ENCODE measurements at places on chromosomes 11 and 22. TPM values are rescaled to one million over a fixed set of nuclear protein-coding genes. Genes with fewer than 3 reads are reported as not detected.

The CREBZF gene
- 36.6 TPM for total RNA-seq

The KCNJ1 gene
- under 0.01 TPM for total RNA-seq

The XKR3 gene
- total RNA-seq = not detected

The VEGFB gene
- 22.1 TPM for total RNA-seq

The OR8G5 gene
- not detected for total RNA-seq

The MRGPRX4 gene
- not detected for total RNA-seq

The NR1H3 gene
- 28.5 TPM for total RNA-seq

The PRMT3 gene
- 12.6 TPM for total RNA-seq

The ZNF214 gene
- total RNA-seq = 19.6 TPM

The TREH gene
- total RNA-seq = under 0.01 TPM

The SCGB1D2 gene
- not detected for total RNA-seq

The TMEM135 gene
- total RNA-seq = 30.9 TPM

The MARK2 gene
- 5.1 TPM for total RNA-seq

The NXPE2 gene
- total RNA-seq = 0.09 TPM

The MS4A3 gene
- not detected for total RNA-seq

The PTPRCAP gene
- not detected for total RNA-seq

The ALDH3B1 gene
- total RNA-seq = 5.2 TPM

The UBQLNL gene
- 0.17 TPM for total RNA-seq

The OR2D2 gene
- total RNA-seq = 0.09 TPM

The TXNRD2 gene
- 18.6 TPM for total RNA-seq

All from bronchial smooth muscle cell (primary cell).